ENCODE measurements at places on chromosomes 7 and 10.
A peak's percentile ranks its signal among the peaks of the same experiment; 100 is the strongest.

DNA sequence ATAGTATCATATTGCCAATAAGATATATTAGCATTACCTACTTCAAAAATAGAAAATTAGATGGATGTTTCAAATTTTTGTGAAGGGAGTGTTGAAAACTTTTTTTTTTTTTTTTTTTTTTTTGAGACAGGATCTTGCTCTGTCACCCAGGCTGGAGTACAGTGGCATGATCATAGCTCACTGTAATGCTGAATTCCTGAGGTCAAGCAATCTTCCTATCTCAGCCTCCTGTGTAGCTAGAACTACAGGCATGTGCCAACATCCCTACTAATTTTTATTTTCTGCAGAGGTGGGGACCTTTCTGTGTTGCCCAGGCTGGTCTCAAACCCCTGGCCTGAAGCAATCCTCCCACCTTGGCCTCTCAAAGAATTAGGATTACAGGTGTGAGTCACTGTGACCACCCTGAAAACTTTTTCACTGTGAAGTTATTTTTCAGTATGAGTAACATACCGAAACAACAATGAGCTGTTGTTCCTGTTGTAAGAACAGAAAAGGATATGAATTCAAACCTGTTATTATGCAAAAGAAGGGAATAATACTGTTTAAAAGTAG lies 266.9 kb downstream of the NEBL start:
- no peak for DNase-seq

DNA sequence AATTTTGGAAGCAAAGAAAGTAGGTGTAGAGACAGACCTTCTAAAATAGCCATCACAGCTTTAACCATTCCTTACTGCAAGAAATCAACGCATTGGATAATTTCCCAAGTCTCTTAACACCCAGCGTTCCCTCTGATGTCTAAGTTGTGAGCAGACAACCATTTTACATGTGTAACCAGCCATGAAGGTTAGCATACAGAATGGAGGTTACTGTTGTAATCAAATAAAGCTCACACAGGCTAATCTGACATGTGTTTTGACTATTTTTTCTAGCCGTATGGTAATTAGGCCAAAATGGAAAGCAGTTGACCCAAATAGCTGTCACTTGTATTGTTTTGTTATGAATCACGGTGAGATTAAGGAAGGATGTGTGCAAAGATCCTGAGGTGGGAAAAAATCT lies 336.4 kb downstream of the RNLS start:
- DNase-seq, result peak; percentile 62

DNA sequence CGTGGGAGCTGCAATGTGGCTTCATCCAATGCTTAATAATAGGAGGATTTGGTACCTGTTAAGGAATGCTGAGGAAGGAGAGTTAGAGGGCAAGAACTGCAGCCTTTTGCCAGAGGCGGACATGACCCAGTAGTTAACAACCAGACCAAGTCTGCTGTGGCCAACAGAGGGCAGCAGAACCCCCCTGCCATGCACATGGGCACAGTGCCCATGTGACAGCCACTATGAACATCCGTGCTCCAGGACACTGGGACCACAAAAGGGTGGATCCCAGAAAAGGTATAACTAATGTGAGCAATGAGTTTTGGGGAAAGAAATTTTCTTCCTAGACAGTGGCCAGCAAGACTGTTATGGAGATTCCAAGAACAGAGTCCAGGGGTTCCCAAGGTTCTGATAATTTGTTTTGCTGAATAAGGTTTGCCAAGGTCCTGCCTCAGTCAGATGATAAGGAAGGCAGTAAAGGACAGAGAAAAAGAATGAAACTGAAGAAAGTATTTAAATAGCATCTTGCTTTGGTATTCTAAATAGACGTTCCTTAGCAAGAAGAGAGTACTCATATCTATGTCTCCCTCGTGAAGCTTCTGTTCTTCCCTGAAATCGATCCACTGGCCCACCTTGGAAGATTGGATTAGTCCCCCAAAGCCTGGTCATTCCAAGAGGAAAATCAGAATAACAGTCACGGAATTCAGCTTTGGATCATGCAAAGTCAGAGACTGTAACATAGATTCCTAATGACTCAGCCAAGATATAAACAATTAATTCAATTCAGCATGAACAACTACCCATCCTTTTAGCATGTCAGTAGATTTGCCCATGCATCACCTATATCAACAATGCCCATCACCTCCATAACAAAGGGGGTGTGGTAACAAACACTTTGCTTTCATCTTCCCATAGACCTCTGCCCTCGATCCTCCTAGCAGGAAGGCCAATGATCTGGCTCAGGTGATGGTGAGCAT lies 56.0 kb downstream of the LGI1 start:
- peak; percentile 56 for DNase-seq

DNA sequence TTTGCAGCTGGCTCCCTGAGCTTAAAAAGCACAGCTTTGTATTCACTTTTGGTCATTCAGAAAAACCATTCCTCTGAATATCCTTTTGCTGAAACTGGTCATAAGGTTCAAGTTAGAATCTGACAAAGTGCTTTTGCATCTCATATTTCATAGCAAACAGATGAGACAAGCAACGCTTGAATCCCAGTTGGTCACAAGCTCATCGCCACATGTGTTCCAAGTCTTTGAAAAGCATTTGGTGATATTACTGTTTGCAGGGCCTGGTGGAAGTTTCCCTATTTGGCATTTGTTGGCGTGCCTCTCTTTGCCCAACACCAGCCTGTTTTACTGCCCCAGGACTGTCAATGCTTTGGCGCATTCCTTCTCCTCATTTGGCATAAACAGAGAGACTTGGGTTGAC lies 10.3 kb downstream of the TACC2 start:
- no peak for DNase-seq

GRCh38 chr7:159028508-159029401 lies 115.9 kb downstream of the VIPR2 start:
- DNase-seq, result no peak

GRCh38 chr7:14761510-14762296 lies 140.8 kb downstream of the DGKB start:
- peak; percentile 40 for DNase-seq

DNA sequence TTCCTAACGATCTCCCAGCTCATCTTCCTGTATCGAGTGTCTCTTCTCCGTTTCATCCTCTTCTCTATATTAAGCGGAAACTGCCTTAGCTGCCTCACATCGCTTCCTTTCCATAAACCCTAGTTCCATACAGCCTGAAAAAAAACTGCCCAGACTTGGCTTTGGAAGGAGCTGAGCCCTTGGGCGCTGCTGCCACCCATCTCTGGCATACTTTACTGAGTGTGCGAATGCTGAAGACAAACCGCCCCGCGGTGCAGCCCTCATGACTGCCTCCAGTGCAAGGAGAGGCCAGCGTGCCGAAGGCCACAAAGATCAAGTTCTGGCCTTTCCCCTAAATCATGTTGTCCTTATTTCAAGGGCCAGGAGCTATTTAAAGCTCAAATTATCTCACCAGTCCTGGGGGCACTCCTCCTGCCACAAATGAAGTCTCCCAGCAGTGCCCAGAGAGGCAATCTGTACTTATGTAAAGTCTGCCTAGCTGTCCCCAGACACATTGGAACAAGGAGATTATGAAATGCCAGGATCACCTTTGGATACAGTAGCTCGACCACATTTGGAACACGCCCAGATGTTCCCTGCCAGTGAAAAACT lies 25.2 kb downstream of the YWHAG start:
- no peak for DNase-seq

DNA sequence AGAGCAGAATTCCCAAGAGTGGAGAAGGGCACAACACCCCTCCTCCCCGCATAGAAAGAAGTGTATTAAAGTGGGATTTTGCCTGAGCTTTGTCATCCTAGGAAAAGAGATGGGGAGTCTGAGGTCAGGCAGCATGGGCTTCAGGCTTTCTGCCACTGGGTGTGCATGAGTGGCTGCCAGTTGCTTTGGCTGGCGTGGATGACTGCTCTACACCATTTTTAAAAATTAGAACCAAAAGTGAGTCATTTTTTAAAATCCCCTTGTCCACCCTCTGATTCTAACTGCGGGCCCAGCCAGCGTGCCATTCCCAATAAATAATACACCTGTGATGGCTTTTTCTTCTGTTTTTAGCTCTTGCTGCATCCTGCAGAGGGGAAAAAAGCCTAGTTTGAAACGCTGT lies 13.4 kb downstream of the SLC29A3 start:
- DNase-seq, result no peak

- DNase-seq, result no peak
These were observed 55.9 kb downstream of the LRRC18 start for GRCh38 chr10:48883701-48884100.

GRCh38 chr7:55310287-55311025 lies 54.7 kb upstream of the LANCL2 start:
- no peak for DNase-seq

DNA sequence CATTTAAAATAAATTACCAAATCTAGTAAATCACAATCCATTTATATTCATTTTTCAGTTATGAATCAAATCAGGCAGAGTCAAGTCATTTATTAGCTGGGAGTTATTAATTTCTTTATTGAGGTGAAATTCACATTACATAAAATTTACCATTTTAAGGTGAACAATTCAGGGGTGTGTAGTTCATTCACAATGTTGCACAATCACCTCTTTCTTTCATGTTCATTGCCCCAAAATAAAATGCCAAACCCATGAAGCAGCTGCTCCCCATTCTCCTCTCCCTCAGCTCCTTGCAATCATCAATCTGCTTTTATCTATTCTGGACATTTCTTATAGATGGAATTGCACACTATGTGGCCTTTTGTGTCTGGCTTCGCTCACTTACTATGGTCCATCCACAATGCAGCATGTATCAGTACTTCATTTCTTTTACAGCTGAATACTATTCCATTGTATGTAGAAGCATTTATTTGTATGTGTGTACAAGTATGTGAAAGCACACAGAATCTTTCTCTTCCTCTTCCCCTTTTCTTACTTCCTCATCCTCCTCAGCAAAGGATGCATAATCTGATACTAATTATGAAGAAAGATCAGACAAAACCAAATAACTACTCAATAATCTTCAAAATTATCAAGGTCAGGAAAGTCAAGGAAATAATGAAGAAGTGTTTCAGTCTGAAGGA lies 60.6 kb downstream of the LMBR1 start:
- DNase-seq, result no peak

- no peak for DNase-seq
These were observed 7.9 kb downstream of the GALNTL5 start for GRCh38 chr7:151963895-151964870.

GRCh38 chr10:35276889-35277288 lies 59.4 kb upstream of the CCNY start:
- DNase-seq, result no peak

GRCh38 chr10:33521062-33521461 lies 186.6 kb upstream of the NRP1 start:
- DNase-seq, result no peak

- no peak for DNase-seq
These were observed 96.1 kb upstream of the MKLN1 start for GRCh38 chr7:131231381-131232220.

GRCh38 chr10:7544203-7544602 lies 122.6 kb downstream of the ITIH5 start:
- DNase-seq, result no peak

DNA sequence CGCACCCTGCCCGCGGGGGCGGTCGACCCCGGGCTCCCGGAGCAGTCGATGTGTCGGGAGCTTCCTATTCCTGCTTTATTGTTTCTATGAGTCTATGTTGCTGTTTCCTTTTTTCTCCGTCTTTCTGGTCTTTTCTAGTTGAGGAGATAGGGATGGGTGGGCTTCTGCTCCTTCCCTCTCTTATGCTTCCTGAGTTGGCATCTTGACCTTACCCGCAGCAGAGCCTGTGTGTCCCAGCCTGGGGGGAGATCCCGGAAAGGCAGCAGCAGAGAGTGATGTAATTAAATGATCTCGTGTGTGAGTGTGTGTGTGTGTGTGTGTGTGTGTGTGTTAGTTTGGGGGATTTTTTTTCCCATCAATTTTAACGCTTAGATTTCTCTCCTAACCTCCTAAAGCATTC lies 486 bp upstream of the SORCS1 start:
- peak; percentile 86 for DNase-seq

GRCh38 chr7:41744161-41744560 lies 41.3 kb upstream of the INHBA start:
- DNase-seq, result no peak

- peak; percentile 77 for DNase-seq
These were observed 33.1 kb upstream of the GALNT11 start for GRCh38 chr7:151992375-151992774.

GRCh38 chr7:105213611-105214010 lies 175.1 kb downstream of the SRPK2 start:
- no peak for DNase-seq

DNA sequence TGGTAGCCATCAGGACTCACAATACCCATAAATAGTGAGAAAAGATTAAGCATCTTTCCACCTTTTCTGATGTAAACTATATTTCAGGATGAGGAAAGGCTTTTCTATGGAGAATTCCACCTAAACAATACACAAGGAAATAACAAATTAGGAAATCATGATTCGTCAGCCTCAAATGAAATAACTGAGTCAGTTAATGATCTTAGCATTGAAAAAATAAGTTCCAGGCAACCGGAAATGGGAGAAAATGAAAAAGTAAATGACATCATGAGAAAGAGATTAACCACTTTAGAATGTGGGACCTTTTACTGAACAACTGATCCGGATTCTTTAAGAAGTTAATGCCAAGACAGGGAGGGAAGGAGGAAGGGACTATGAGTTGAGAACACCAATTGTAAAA lies 742.3 kb downstream of the TNS3 start:
- DNase-seq, result no peak

DNA sequence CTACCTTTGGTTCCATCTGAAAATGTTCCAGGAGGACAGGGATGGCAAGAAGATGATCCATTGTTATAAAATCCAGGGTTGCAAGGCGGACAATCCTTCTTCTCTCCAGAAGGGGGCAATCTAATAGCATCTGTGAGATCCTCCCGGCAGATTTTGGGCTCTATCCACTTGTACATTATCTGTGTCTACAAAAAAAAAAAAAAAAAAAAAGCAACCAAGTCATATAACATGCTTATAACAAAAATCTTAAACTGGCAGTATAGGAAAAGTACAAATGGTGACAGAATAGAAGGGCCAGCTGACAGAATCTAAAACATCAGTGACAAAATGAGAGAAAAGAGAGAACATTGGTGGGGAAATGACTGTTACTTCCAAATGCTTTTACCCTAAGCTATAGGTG lies 132.7 kb downstream of the ELAPOR2 start:
- DNase-seq, result peak; percentile 72

DNA sequence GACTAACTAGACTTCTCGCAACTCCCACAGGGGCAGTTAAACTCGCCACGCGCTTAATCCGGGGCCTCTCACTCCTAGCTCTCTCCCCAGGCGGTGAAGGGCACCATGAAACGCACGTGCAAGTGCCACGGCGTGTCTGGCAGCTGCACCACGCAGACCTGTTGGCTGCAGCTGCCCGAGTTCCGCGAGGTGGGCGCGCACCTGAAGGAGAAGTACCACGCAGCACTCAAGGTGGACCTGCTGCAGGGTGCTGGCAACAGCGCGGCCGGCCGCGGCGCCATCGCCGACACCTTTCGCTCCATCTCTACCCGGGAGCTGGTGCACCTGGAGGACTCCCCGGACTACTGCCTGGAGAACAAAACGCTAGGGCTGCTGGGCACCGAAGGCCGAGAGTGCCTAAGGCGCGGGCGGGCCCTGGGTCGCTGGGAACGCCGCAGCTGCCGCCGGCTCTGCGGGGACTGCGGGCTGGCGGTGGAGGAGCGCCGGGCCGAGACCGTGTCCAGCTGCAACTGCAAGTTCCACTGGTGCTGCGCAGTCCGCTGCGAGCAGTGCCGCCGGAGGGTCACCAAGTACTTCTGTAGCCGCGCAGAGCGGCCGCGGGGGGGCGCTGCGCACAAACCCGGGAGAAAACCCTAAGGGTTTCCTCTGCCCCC lies 19.5 kb downstream of the WNT8B start:
- DNase-seq, result peak; percentile 92

Data from eye (tissue), 1 donor.